ENCODE measurements at places on chromosomes 3 and 15.
A peak's percentile ranks its signal among the peaks of the same experiment; 100 is the strongest.

DNA sequence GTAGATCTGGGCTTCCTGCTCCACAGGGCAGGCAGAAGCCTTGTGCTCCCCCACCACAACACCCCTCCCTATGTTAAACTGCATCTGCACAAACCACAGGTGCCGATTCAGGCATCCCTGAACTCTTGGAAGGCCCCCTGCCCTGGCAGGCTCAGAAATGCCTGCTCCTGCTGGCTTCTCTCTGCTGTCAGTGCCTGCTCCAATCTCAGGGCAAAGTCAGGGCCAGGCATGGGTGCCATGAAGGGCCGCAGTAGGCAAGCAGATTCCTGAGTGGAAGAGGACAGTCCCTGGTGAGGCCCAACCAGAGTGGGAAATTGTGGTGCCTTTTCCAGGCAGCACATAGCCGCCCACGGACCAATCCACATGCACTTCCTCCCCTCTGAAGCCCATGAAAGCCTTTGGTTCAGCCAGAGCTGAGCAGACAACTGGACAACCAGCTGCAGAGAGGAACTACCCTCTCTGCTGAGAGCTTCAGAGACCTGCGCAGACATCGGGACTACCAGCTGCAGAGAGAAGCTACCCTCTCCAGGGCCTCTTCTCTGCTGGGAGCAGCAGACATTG is 13.6 kb downstream of the PRR20G start:
- DNase-seq = no peak

DNA sequence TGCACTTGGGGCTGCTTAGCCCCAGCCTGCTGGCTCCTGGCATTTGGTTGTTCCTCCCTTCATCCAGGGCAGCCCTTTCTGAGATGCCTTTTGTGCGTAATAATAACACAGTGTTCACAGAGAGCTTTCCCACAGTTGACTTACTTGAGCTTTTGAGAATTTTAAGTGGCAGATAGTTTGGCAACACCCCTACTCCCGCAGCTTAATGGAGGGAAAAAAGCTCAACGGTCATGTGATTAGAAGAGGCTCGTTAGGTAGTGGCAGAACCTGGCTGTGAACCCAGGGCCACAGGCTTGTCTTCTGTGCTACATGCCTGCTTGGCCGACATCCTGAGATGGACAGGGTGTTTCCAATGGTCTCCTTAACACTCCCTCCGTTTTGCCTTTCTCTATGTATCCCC is 4.7 kb downstream of the KBTBD13 start:
- no peak for DNase-seq

GRCh38 chr15:82540055-82540983 is at the start of gene RPS17:
Gene RPS17 (minus strand): TSS chr15:82540457. CDS start chr15:82540428, 29 bp downstream.
- DNase-seq = peak; percentile 97

DNA sequence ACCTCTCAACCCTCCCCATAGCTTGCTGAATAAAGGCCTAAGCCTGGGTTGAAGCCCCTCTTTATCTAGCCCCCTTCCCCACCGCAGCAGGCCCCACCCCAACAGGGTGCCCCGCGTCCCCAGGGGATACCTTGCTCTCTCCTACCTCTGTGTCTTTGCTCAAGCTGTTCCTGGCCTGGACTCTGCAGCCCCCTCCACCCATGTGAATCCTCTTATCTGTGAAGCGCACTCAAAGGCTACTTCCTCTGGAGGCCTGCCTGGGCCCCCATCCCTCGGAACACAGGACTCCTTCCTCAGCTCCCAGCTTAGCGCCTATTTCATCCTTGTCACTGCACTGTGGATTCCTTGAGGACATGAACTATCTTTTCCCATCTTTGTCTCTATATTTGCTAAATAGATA is 61.4 kb upstream of the HERC1 start:
- DNase-seq = no peak
